CD4-positive, alpha-beta T cell (primary cell): ENCODE measurements at places on chromosomes 3 and 15. TPM values are rescaled to one million over a fixed set of nuclear protein-coding genes. Genes with fewer than 3 reads are reported as not detected.

PLA2G4F gene
- not detected for total RNA-seq

GRCh38 chr15:87829332-87830050 lies 427.0 kb downstream of the NTRK3 start:
- no peak for DNase-seq

DNA sequence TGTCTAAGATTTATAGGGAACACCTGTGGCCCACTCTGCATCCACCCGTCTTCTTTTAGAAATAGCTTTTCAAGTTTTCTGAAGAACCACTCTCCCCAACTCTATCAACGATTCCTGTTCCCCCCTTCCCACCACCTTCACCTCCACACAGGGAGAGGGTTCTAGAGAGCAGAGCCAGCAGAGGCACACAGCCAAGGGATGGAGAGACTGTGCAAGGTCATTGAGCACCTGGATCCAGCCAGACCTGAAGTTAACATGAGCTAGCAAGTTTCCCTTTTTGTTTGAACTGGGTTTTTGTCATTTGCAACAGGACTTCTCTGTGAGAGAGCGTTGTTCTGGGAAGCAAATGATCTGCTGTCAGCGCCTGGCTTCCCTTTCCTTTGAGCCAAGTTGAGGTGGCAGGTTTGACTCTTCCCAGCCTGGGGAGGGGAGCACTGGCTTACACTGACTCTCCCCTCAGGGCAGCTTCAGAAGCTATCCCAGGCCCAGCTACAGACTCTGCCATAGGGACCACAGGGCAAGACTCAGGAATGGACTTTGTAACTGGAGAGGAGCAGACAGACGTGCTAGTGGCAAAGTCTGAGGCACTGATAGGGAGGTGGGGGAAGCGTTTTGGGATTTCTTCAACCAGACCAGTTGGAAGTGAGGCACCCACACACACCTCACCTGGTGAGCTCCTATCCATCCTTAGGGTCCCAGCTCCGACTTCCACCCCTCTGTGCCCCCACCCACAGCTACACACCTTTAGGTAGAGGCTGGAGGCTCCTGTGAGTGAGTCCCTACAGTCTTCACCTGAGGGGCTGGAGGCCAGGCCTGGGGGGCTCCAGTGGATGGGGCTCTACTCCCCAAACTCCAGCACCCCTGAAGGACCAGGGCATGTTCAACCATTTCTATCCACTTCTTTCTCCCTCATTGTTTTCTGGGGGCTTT lies 19.4 kb upstream of the PLXNA1 start:
- DNase-seq = no peak

GRCh38 chr3:30443756-30444673 lies 162.4 kb upstream of the TGFBR2 start:
- DNase-seq = no peak

ECE2 gene
- total RNA-seq = not detected

ISG20 gene
- 157 TPM for total RNA-seq

GRCh38 chr3:8793242-8793641 lies 23.8 kb upstream of the OXTR start:
- DNase-seq = no peak

GAP43 gene
- total RNA-seq = not detected

GRCh38 chr3:98188545-98188944 lies 22.0 kb downstream of the OR5H15 start:
- DNase-seq = no peak
